NCI-H1092 treated with DMSO at 0.1 percent for 48 hours (cell line): ENCODE measurements at places on chromosomes 7 and 10.

- peak; percentile 46 for DNase-seq
Observed at GRCh38 chr10:74586088-74586585, 240.3 kb upstream of the KAT6B start.

- no peak for DNase-seq
Observed at GRCh38 chr10:19250546-19250945, 201.9 kb downstream of the MALRD1 start.

DNA sequence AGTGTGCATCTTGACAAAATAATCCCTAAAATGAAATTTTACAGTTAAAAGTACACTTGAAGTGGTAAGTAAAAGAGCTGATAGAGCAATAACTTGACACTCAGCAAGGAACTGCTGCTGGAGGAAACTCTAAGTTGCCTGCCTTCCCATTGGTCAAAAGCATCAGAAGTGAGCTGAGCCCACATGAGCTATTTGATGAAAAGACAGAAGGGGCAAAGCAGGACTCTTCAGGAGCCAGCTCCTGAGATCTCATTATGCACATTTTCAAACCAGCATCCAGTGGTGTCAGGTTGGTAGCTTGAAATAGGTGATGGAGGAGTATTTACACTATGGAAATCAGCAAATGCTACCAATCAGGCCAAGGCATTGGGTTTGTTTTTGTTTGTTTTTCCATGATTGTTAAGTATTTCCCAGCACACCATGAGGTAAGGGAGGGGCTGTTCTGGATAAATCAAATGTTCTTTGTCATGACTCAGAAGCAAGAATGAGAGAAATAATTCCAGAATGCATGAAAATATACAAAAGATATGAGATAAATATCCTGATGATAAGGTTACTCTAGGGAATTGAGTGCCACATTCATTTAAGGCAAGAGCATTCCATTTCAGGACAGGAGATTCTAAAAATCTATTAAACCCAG, 316.6 kb downstream of the SNX13 start:
- no peak for DNase-seq

DNA sequence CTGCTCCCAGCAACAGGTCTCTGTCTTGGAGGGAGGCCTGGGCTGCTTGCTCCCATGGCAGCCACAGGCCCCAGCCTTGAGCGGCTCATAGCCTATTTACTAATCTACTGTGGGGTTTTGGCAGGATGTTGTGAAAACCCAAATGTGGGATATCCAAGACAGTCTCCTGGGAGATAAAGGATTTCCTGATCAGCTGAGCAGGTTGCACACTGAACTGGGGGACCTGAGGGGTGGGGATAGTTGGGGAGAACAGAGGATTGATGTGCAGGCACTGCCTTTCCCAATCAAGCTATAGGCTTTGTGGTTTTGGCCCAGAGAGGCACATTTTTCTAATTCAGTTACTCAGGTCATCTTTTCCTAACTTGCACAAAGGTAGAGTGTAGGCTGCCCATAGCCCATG, 92.6 kb downstream of the SH2D4B start:
- no peak for DNase-seq

- no peak for DNase-seq
Observed at GRCh38 chr10:114042895-114043531, 653 bp upstream of the ADRB1 start.

GRCh38 chr7:128099204-128099671, 68.0 kb upstream of the LRRC4 start:
- no peak for DNase-seq

DNA sequence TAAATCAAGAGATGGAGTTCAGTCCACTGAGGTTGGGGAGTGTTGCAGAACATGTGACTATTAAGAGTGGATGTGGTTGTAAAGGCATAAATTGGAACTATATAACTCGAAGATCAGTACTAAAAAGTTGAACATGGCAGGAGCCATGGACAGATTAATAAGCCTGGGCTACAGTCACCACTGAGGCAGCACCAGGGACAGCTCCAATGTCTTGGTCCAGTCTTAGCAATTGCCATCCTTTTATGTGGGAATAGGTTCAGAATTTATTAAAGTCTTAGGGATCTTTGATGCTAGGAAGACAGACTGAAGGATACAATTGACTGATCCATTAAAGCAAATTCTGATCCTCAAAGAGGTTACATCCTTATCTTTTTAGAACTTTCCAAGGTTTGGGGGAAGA, 156.6 kb downstream of the ADRA2A start:
- DNase-seq: no peak
